ENCODE measurements at places on chromosomes 5 and 9. TPM values are rescaled to one million over a fixed set of nuclear protein-coding genes. Genes with fewer than 3 reads are reported as not detected.

Gene HACD4
- total RNA-seq = 5.9 TPM

Gene KCNMB1
- total RNA-seq = 0.11 TPM

Gene THOC3
- 32.0 TPM for total RNA-seq

Gene OBP2B
- total RNA-seq = not detected

GRCh38 chr9:120891884-120892747 lies 15.1 kb upstream of the PHF19 start:
- DNase-seq = no peak
- peak overlapping the region; percentile 86 for H3K27ac ChIP-seq
- H3K36me3 ChIP-seq = no peaks in the 10 kb centered on the region
- H3K4me3 ChIP-seq = no peak overlapping the region

DNA sequence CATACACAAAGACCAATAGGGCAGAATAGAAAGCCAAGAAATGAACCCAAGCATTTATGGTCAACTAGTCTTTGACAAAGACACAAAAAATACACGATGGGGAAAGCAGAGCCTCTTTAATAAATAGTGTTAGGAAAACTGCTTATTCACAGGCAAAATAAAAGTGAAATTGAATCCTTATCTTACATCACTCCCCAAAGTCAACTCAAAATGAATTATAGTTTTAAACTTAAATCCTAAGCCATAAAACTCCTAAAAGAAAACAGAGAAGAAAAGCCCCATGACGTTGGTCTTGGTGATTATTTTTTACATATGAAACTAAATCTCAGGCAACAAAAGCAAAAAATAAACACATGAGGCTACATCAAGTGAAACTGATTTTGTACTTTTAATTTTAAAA lies 46.8 kb downstream of the CHSY3 start:
- no peaks in the 10 kb centered on the region for H3K27me3 ChIP-seq
- no peak overlapping the region for H3K4me3 ChIP-seq
- no peaks in the 10 kb centered on the region for H3K36me3 ChIP-seq
- no peaks in the 10 kb centered on the region for H3K4me1 ChIP-seq

DNA sequence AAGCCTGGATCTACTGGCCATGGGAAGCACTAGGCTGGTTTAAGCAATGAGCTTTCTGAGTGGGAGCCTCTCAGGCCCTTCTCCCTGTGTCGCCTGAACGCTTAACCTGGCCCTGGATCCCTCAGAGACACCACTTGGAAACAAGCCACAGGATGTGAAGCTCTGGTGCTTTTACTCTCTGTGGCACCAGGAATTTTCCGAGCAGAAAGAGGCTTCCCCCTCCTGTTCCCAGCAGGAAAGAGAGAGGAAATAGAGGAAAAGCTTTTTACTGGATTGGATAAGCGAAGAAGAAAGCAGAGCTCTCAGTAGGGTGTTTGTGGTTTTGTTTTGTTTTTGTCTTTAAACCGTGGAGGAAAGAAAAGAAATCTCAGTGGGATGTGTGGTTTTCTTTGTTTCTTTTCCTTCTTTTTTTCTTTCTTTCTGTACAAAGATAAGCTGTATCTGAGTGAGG lies 34.5 kb downstream of the COL15A1 start:
- no peaks in the 10 kb centered on the region for H3K27me3 ChIP-seq
- H3K4me3 ChIP-seq = no peak overlapping the region
- no peak overlapping the region for H3K27ac ChIP-seq
- H3K36me3 ChIP-seq = no peaks in the 10 kb centered on the region

- no peak overlapping the region for H3K4me3 ChIP-seq
- H3K36me3 ChIP-seq = no peaks in the 10 kb centered on the region
- H3K4me1 ChIP-seq = no peaks in the 10 kb centered on the region
- no peak overlapping the region for H3K27ac ChIP-seq
- no peaks in the 10 kb centered on the region for H3K27me3 ChIP-seq
Observed at GRCh38 chr9:125428060-125428901, 166.7 kb downstream of the GAPVD1 start.

DNA sequence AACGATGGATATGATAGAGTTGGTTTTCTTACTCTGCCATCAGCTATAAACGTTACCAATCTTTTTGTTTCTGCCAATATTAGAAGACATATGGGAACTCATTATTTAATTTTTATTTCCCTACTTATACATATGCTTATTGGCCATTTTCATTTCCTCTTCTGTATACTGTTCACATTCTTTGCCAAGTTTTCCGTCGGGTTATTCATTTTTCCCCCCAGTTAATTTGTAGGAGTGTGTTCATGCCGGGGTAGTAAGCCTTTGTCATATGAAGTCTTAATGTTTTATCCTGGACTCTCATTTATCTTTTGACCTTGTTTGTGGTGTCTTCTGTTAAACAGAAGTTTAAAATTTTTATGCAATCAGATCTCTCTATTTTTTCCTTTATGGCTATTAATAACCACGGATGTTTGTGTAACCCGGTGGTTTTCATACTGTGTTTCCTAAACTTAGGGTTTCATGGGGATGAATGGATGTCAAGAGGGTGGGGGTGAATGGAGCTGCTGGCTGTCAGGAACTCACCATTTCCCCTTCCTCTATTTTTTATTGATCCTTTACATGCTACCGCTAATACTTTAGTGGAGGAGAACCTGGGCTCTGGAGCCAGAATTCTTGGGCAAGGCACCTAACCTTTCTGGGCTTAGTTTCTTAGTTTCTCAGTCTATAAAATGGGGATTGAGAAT lies 42.5 kb upstream of the PPARGC1B start:
- H3K27me3 ChIP-seq = peaks cover 21% of the 10 kb centered on the region
- H3K4me3 ChIP-seq = no peak overlapping the region
- no peaks in the 10 kb centered on the region for H3K36me3 ChIP-seq
- H3K4me1 ChIP-seq = no peaks in the 10 kb centered on the region
- DNase-seq = peak; percentile 10

- H3K36me3 ChIP-seq = no peaks in the 10 kb centered on the region
- peaks cover 29% of the 10 kb centered on the region for H3K4me1 ChIP-seq
Observed at GRCh38 chr5:172713113-172713808, 57.7 kb downstream of the DUSP1 start.

DNA sequence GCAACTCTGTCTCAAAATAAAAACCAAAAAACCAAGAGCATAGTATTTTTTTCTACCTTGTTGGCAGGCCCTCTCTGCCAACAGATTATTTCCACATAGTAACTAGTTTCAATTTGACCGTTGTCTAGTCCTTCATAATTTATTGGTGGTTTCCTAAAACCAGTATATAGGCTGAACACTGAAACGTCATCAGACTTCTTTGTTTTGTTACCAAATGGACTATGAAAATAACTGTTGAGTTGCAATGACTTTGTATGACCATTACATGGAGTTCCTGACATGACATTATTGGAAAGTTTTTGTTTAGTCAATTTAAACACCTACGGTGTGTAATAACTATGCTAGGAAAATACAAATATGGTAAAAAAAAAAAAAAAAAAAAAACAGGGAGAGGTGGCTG lies 1.7 kb downstream of the AGGF1 start:
- DNase-seq = no peak
- no peaks in the 10 kb centered on the region for H3K27me3 ChIP-seq
- H3K4me3 ChIP-seq = no peak overlapping the region
- H3K27ac ChIP-seq = no peak overlapping the region

DNA sequence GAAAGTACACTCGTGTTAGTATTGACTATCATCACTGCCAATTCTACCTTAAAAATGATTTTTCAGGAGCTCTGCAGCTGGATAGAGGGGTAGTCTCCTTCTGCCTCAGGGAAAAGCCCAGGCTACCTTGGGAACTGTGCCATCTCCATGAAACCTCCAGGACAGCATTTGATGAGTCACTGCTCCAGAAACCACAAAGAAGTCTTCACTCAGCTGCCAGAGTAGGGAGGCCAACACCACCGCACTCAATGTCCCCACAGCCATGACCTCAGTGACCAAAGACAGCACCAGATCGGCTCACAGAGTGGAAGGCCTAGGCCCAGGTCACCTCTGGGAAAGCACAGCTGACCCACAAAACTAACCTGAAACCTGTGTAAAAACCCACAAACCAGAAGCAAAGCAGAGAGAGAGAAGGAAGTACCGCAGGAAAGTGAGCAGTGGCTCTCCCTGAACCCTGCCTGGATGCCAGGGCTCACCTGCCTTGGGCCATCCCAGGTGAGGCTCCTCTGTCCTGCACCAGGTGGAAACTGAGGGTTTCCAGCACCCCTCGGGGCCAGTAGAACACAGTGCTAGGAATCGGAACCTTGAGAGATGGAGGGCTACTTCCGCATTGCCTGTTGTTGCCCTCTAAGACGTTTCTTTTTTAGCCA lies 30.0 kb downstream of the S1PR3 start:
- H3K27me3 ChIP-seq = no peaks in the 10 kb centered on the region
- no peak for DNase-seq
- no peaks in the 10 kb centered on the region for H3K36me3 ChIP-seq
- no peak overlapping the region for H3K4me3 ChIP-seq
- no peaks in the 10 kb centered on the region for H3K4me1 ChIP-seq
- no peak overlapping the region for H3K27ac ChIP-seq
